ENCODE measurements at places on chromosomes 11 and 22.

- no peak for DNase-seq
Measured at GRCh38 chr22:30863081-30863833, 105.3 kb downstream of the MORC2 start.

DNA sequence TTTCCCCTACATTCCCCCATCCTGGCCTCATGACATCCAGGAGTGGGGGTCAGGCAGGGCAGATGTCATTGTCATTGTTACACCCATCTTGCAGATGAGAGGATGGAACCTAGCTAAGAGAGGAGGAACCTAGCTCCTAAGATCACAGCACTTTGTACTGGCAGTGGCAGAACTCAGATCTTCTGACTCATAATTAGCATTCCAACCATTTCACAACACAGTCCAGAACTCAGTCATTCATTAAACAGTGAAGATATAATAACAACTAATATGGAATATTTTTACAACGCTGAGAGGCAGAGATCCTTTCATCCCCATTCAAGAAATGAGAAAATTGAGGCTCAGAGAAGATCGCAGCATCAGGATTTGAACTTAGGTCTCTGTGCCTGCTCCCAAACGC is 127.8 kb downstream of the CHST1 start:
- DNase-seq = no peak

GRCh38 chr22:42611051-42611450 is 3.6 kb downstream of the POLDIP3 start:
- DNase-seq = no peak

- DNase-seq = no peak
Measured at GRCh38 chr22:41094041-41094593, 1.7 kb downstream of the EP300 start.

- no peak for DNase-seq
Measured at GRCh38 chr22:17943533-17944249, 80.7 kb downstream of the MICAL3 start.

DNA sequence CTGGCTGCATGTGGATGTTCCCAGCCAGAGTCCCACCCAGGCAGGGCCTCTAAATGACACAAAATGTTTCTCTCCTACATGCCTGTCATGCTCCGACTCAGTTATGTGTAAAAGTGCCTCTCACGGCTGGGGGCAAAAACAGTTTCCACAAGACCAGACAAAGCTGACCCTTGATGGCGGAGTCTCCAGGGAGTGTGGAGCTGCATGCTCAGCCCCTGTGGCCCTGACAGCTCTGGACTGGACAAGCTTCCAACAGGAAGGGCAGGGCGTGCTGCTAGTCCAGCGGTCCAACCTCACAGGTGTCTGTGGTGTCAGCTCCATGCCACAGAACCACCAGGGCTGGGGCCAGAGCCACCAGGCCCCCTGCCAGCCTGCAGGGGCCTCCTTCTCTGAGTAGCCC is 149.6 kb downstream of the CRYBB2 start:
- DNase-seq = no peak

DNA sequence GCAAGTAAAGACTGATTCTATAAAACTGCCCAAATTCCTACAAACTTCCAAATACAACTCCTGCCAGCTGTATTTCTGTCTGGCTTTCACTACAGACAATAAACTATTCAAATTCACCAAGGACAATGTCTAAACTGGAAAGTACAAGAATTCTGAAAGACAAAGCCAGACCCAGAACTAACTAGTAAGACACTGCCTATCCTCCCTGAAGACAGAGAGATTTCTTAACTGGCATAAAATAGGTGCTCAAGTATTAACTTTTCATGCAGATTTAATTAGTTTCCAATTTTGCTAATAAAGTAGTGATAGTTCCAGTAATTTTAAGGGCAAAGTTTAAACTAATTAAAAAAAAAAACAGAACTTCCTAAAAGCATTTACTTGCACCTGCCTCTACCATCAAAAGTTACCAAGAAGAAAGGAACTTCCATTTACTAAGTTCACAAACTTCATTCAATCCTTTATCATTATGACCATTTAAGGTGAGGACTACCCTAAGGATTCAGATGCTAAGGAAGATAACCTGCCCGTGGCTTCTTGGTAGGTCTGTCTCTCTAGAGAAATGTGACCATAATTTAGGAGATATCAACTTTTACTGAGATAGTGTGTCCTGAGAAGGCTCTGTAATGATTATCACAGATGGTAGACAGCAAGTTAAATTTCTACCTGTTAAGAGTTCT is 45.2 kb downstream of the CELF1 start:
- DNase-seq = no peak

DNA sequence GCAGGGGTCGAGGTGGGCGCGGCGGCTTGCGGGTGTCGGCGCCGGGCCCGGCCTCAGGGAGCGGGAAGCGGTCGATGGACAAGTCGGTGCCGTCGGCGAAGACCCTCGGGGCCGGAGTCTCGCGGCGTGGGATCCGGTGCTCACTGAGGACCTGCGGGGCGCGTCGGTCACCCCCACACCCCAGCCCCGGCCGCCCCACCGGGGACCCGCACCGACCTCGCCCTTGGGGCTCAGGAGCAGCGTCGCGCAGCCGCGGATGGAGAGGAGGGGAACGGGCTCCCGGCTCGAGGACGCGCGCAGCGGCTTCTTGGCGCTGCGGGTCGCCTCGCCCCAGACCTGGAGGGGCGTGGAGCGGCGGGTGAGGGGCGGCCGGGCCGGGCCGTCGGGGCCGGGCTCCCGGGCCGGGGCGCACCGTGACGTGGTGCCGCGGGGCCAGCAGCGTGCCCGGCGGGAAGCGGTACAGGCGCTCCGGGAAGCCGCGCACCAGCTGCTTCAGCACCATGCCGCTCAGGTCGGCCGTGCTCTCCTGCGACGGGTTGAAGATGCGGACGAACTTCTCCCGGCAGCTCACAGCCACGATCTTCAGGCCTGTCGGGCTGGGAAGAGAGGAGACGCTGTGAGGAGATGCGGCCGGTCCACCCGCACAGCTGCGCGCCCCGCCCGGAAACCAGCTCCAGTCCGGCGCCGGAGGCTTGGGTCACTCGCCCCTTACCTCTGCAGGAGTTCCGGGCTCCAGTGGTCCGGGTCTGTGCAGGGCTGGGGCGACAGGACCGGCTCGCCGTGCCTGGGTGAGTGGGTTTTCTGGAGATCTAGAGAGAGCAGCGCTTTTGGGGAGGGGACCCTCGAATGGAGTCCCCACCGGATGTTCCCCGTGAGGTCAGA is 4.5 kb downstream of the LMNTD2 start:
- no peak for DNase-seq

DNA sequence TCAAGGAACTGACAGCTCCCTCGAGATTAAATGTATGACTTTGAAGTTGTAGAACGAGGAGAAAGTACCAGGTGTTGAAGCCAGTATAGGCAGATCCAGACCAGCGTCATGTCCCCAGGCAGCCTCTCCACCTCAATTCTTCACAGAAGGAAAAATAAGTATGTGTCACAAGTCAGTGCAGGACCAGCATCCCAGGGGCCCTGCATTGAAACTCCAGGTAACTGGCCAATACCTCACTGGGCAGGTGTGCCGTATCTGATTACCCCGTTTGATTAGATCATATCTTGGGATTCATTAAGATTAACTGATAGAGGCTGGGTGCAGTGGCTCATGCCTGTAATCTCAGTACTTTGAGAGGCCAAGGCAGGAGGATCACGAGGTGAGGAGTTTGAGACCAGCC is 466.7 kb upstream of the B3GAT1 start:
- no peak for DNase-seq

GRCh38 chr22:50326225-50326955 is 422 bp downstream of the DENND6B start:
- DNase-seq = no peak

GRCh38 chr11:33670250-33671011 is 30.2 kb downstream of the C11orf91 start:
- no peak for DNase-seq

DNA sequence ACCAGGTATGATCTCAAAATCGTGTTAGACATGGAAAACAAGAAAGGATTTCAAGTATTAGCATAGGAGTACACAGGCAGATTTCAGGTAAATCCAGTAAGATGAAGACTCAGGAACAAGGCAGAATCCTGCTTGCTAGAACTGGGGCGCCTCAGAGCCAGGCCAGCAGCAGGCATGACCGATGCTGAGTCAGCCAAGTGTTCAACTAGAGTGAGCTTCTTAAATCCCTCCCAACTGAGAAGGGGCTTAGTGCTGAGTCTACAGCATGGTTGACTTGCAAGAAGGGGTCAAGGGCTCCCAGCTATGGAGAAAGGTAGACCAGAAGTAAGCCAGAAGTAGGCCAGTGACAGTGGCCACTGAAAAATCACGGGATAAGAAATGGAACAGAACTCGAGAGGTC is 12.4 kb downstream of the GRAP2 start:
- DNase-seq = no peak

DNA sequence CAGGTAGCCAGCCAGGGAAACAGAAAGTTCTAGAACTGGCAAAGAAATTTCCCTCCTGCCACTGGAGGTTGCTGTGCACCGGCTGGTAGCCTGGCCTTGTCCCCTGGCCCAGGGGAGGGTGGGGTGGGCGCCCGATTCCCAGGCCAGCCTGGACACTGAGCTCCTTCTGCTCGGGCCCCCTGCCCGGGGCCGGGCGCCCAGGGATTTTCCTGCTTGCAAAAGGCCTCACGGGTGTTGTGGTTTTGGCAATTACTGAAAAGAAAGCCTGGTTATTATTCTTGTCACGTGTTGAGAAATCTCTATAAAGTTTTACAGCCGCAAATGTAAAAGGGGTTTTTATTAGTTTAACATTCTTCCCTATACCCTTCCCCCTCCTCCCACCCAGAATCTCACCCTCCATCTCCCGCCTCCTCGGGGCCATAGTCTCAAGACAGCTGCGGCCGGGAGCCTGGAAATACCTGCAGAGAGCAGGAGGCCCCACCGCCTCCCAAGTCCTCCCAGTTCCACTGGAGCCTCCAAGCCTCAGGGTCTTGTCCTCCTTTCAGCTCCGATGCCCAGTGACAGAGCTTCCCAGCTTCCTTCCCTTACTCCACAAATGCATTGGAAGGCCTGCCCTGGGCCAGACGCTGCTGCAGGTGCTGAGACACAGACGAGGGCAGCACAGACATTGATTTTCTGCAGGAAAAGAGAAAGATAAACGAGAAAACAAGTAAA is 1515.6 kb downstream of the TBC1D22A start:
- DNase-seq = no peak

DNA sequence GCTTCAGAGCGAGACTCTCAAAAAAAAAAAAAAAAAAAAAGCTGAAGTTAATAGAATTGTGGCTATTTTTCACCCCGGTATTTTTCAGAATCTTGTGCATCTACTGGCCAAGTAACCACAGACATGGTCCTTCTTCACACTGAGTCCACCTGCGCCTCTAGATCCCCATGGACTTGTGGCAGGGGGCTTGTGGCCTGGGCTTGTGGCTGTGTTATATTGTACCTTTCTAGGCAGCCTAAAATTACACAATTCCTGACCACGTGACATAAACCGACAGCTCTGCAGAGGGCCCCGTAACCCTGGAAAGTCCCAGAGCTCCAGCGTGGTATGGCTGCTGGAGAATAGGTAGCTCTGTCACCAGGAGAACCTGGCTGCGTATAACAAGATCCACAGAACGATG is 10.9 kb upstream of the NAALADL1 start:
- no peak for DNase-seq

DNA sequence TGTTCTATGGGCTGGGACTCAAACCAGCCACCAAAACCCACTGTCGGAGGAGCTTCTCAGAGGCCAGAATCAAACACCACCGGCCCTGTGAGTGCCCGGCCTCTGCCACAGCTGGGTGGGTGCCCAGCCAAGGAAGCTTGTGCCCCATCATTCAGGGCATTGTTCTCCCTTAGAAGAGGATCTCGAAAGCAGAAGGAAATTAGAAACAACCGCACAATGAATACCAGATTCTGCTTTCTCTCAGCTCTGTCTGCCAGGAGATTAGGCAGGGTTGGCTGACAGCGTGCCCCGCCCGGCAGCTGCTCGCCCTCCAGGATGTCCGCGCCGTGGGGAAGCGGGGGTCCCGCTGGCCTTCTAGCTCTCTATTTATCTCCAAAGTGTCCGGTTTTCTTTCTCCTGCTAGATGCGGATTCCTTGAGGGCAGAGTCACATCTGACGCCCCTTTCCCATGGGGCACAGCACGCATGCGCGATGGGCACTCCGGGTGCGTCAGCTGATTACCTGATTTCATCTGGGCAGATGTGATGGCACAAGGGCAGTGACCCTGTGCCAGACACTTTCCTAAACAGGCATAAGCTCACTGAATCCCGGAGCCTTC is 25.5 kb downstream of the SCGB1A1 start:
- no peak for DNase-seq

GRCh38 chr11:124627546-124627945 is 4.9 kb downstream of the TBRG1 start:
- no peak for DNase-seq

DNA sequence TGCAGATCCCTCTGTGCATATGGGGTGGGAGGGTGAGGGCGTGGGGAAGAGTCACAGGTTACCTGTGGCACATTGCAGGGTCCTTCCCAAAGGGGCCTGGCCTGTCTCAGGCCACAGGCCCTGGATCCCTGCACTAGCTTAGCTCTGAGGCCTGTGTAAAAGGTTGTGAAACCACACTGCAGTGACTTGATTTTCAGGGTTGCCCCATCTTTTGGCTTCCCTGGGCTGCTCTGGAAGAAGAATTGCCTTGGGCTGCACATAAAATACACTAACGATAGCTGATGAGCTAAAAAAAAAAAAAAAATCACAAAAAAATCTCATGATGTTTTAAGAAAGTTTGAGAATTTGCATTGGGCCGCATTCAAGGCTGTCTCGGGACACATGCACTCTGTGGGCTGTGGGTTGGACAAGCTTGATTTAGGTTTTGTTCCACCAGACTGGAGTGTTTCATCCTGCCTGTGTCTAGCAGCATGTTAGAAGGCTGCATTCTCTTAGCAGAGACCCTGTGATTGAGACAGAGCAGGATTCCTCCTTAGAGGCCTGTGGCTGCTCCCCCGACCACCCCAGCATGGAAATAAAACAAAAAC is 35.9 kb upstream of the TREH start:
- DNase-seq = no peak

- DNase-seq = no peak
Measured at GRCh38 chr11:27786331-27786730, 86.1 kb upstream of the BDNF start.

DNA sequence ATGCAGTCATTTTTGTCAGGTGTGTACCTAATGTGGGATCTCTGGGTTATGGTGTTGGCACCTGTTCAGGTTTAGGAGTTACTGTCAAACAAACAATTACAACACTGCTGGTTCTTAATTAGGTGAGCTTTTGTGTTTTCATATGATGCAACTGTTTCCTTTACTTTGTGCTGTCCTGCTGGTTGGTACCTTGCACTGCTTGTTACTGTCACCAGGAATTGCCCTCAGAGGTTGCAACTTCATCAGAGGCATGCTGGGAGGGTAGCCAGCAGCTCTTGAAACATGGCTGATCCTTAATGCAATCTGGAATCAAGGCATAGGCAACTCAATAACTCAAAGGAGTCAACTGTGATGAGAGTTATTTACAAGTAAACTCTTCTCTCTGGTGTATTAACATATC is 400.3 kb downstream of the MIAT start:
- no peak for DNase-seq

DNA sequence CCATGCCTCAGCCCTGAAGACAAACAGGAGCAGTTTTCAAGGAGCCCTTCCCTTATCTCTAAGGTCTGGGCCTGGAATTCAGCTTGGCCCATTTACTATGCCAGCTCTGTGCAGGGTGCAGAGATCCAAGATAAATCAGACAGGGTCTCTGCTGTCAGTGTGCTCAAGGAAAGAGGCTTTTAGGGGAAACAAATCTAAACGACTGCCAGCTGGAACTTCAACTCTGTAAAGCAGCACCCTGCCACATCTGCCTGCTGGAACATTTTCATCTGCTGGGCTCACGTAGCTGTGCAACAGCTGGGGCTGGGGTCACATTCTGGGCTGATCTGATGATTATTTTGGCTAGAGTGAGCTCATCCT is 19.8 kb upstream of the EHF start:
- DNase-seq = no peak

Data from LoVo (cell line).